ENCODE measurements at places on chromosomes 7 and 10.
A peak's percentile ranks its signal among the peaks of the same experiment; 100 is the strongest.

GRCh38 chr7:77331938-77332695, 84.0 kb downstream of the GSAP start:
- peak; percentile 95 for DNase-seq

GRCh38 chr7:18941207-18941606, 176.2 kb downstream of the TWIST1 start:
- no peak for DNase-seq

DNA sequence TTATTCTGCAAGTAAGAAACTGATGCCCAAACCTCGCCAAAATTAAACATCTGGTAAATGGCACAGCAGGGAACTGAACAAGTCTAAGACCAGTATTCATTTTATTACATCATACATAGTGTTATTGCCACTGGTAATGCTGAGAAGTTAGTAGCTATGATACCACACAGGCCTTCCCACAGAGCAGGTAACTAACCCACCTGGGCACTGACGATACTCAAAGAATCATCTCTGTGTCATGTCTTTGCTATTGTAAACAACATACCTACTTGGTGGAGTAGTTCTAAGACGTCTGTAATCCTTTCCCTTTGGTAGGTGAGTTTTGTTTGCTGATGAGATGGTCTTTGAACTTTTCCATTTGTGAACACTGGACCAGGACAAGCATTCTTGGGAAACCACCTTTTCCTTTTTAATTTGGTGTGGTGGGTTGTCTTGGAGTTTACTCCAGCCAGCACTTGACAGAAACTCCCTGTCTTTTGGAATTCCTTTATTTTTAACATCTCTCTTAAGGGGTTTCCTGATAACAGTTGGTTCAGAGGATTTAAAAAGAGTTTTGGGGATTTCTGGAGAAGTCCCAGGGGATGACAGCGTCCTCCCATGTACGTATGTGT, 40.9 kb downstream of the PDSS1 start:
- no peak for DNase-seq

- DNase-seq, result no peak
Measured at GRCh38 chr7:15515252-15515651, 46.6 kb downstream of the AGMO start.

DNA sequence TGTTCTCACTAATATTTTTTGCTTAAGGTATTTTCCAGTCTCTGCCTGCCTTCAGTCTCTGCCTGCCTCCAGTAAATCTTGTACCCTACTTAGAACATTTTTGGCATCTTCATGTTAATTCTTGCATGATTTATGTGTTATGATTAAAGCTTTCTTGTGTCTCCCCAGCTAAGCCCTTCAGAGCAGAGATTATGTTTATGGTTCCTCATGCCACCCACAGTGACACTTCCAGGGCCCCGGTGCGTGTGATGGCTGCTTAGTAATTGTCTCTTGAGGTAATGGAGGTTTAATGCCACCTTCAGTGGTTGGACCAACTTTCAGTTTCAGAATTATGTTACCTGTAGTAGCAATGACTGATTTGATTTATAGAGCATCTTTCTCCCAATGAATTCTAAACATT, 70.6 kb upstream of the MET start:
- DNase-seq, result no peak

DNA sequence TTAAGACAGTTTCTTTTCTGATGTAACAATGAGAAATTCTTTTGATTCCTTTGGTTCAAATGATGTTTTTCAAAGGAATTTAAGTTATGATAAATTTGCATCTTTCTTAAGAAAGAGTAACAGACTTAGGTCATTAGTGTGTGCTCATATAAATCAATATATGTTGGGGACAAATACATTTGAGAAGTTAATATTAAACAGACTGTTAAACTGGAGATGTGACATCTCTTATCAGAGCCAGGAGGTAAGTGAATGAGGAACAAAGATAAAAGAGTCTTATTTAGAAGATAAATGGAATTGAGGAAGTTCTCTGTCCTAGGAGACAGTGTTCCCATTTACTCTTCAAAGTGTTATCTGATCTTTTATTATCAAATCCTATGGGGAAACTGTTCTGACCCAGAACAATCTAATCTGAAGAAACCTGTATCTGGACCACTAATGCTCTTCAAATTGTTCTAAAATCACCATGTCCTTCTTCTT, 104.8 kb upstream of the LAMB4 start:
- no peak for DNase-seq

DNA sequence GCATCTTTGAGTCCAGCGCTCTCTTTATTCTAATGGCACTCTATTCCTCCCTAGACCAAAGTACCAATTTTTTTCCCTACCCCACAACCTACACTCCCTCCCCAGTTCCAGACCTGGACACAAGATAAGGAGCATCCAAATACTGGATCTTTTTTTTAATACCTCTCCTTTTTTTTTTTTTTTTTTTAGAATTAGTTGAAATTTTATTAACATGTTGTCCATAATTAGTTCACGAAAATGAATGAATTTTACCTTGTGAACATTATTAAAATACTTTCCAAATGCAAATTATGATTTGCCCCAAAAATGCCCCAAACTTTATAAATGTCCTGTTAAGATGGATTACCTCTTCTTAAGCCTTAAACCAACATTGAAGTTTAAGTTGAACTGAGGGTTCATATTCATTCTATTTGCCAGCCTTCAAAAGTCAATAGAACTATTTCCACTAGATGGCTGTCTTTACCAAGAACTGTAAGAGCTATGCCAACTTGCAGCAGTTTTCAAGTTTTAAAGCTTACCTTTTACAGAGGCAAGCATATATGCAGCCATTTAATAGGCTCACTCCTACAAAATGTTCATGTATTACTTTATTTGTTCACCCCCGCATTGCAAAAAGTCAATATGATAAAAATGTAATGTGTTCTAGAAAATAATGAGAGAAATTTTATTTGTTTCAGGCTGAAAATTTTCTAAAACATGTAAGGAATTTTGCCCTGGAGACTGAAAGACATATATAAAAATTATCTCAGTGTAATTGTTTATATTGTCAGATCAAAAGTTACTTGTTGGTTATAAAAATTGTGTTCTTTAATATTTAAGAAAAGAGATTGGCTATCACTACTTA, 39.7 kb upstream of the TNKS2 start:
- peak; percentile 11 for DNase-seq

DNA sequence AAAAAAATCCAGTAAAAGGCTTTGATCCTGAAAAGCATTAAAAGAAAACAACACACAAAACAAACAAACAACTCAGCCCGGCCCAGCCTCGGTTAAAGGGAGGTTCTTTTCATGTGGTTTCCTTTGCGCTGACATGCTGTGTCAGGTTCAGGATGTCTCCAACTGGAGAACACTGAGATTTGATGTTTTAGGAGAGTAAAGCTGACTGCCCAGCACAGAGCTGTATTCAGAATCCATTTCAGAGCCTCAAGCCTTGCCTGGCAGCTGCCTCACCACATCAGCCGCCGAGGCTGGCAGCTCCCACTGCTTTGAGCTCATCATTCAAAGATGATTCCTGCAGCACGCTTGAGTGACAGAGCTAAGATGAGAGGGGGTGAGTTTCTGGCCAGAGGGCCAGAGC, 205.8 kb upstream of the LYZL1 start:
- no peak for DNase-seq

- no peak for DNase-seq
Measured at GRCh38 chr7:139488810-139489209, 5.3 kb upstream of the KLRG2 start.

Data from GM12878 (cell line).